Fibroblast of mammary gland (primary cell): ENCODE measurements at places on chromosomes 2 and 18.

DNA sequence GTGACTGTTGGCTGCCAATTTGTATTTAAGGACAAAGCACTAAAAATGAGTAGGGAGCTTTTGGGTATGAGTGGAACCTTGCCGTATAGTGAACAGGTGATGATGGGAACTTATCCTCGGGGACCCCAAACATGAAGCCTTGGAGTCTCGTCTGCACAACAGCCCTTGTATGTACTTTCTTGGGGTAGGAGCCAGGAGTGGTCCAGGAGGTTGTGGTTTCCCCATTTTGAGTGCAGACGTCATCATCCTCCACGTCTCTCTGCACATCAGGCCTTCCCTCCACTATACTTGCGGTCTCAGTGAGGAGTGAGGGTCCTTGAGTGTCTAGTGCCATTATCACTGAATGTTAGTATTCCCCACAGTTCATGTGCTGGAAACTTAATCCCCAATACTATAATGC, 101.5 kb upstream of the HS6ST1 start:
- no peak for DNase-seq

DNA sequence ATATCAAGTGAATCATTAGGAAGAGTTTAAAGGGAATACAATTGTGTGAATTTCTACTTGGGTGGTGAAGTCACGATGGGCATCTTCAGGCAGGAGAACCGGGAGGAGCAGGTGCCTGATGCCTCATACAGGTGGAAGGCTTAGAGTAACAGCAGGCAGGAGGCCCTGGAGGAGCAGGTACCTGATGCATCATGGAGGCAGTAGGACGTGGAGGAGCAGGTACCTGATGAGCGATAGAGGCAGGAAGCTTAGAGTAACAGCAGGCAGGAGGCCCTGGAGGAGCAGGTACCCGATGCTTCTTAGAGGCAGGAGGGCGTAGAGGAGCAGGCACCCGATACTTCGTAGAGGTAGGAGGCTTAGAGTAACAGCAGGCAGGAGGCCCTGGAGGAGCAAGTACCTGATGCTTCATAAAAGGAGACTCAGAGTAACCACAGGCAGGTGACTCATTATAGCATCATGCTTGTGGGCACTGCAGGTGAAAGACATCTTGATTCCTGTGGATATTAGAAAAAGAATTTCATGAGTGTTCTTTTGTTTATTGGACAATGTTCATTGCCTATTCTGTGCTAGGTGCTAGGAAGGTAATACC, 133.9 kb downstream of the ATP9B start:
- DNase-seq = peak; percentile 43

- peak; percentile 38 for DNase-seq
Observed at GRCh38 chr2:60707750-60708371, 48.2 kb upstream of the PAPOLG start.

DNA sequence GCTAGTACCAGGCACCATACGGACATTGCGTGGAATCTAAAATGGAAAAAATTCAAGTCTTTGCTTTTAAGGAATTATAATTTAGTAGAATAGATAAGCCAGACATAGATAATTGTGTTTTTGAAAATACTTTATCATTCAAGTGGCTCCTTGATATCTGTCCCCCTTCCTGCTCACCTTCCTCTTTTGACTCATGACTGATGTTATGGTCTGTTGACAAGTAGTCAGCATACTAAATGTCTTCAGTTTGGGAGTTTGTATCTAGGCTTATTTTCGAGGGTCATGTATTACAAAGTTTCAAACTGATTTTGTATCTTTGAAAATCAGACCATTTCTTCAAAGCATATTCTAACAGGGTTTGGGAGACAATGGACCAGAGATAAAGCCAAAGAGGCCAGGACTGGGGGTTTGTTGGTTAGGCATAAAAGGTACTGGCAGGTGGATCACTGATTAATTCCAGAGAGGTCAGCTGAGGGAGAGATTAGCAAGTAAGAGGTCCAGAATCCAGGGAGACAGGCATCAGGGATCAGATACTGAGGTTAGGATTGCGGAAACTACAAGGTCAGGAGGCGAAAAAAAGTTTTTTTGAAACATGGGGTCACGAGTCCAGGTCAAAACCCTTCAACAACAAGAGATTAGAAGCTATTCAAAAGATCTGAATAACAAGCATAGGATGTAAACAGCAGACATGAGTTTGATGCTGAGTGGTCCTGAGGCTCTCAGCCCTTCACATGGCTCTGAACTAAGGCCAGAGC, 31.5 kb upstream of the KLHL14 start:
- DNase-seq = no peak

DNA sequence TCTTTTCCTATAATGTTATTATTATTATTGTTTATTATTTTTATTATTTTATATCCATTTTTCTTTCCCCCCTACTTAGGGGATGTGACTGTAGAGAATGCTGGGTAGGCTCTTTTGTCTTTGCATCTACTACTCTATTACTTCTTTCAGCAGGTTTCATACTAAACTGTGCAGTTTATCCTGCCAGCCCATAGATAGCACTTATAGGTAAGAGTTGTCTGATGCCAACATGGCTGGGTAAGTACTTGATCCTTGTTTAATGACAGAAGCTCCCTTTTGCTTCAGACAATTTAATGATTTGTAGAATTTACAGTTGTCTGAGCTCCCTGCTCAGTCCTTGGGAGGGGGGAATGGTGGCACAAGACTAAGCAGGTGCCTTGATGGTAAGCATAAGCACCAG, 262.9 kb upstream of the CDH2 start:
- DNase-seq = peak; percentile 7

DNA sequence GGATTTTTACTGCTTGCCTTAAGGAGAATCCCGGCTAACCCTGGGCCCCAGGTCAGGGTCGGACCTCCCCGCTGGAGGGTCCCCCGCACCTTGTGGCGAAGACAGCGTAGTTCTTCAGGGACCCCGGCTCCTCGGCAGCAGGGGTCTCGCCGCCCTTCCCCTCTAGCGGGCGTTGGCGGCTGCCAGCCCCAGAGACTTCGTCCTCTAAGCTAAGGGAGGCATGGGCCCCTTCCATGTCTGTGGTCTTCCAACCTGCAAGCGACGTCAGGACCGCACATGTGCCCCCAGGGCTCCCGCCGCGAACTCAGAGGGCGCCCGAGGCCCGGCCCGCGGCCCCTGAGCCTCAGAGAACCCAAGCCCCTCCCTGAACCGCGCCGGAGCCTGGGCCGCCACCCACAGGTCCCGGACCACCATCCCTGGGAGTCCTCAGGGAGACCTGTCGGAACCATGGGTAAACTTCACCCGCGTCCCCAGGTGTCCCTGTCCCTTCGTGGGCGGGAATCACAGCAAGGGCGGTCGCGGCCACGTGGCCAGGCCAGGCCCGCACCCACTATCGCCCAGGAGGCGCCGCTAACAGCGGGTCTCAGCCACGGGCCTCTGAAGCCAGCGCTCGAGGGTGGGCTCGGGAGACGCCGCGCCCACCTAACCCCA, 562 bp downstream of the ANKMY1 start:
- DNase-seq = no peak

DNA sequence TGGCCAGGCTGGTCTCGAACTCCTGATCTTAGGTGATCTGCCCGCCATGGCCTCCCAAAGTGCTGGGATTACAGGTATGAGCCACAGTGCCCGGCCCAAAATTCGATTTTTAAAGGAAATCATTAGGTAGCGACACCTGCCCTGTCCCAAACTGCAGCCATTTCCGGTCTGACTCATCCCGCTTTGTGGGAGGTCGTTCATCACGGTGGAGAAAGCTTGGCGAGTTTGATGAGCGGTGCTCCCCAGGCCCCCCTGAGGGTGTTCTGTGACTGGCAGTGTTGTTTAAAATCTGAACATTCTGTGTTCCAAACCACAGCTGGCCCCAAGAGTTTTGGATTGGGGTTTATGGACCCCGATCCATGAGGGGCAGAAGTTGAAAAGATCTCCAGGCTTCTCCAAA, 53.0 kb upstream of the GLI2 start:
- peak; percentile 38 for DNase-seq

DNA sequence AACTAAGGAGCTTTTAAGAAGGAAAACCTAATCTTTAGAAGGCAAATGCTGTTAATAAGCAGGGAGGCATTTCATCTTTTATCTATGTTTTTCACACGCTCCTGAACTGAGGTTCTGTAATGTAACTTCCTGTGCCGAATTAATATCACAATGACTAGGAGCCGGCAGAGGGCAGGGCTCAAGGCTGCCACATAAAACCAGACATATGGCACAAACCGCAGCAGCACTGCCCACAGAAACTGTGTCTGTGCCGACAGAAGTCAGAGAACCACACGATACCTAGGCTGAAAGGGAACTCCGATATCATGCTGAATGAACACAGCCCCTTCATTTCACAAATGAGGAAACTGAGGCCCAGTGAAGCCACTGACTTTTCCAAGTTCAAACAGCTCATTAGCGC, 112.1 kb downstream of the EIPR1 start:
- DNase-seq = no peak

DNA sequence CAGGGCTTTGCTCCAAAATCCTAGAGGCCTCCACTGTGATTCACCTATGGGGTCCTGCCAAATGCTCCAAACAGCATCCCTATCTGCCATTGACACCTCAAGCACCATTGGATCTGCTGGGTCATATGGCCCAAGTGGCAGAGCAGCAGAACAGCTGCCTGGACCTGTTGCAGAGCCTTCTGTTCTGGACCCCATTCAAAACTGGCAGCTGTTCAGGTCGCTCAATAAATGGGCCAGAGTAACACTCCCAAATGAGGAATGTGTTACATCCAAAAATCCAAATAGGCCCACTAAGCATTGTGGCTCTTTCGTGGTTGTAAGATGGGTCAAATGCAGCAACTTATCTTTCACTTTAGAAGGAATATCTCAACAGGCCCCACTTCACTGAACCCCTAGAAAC, 783.6 kb downstream of the DCDC2C start:
- DNase-seq = no peak

- DNase-seq = peak; percentile 67
Observed at GRCh38 chr2:40363631-40364030, 88.3 kb downstream of the SLC8A1 start.

GRCh38 chr2:99348173-99348572, 11.0 kb downstream of the EIF5B start:
- DNase-seq = no peak

DNA sequence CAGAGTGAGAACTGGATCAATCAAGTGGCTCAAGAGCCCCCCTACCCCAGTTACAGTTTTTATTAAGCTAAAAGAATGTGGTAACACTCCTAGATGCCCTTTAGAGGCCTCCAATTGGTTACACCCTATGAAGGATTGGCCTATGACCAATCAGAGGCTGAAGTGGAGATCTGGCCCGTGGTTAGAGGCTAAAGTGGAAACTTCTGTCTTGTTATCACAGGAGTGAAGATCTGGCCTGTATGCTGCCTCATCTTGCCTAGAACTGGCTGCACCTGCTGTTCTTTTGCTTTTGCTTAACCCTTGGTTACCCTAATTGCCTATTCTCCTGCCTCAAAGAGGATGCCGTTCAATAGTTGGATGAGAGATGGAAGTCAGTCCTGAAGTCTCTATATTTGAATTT, 100.1 kb upstream of the MAP2 start:
- DNase-seq = no peak

DNA sequence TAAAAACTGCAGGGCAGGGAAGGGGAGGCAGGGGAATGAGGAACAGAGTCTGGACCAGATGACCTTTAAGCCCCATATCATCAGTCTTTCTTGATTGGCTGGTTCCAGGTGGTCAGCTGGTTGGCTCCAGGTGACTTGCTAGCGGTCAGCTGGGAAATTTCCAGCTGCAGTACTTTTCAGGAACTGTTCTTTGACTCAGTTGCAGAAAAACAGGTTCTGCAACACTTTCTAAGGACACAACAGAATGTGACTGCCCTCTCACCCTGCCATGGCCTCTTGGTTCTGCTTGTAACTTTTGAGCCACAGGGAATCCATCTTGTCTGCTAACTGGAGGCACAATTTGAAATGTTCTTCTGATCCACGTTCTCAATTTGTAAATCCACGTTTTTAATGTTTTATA, 278.3 kb upstream of the LRATD1 start:
- DNase-seq = no peak

- no peak for DNase-seq
Observed at GRCh38 chr2:231433990-231434389, 30.3 kb downstream of the NCL start.

DNA sequence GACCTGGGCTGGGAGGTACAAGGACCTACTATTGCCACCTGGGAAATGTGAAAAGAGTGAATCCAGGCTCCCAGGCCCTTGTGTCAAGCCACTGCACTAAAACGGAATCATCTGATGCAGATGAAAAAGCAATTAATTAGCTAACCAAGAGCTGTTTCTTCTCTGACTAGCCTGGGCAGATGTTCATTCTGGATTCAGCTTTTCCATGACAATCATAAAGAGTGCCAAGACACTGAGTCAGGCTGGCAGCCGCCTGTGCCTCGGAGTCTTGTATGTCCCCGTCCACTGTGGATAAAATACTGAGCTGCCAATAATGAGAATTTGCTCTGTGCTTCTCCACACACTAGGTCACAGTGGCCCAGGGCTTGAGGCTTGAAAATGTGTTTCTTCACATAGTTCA, 21.7 kb upstream of the LCLAT1 start:
- DNase-seq = peak; percentile 69

- no peak for DNase-seq
Observed at GRCh38 chr2:6986912-6987361, 69.7 kb downstream of the RNF144A start.

- peak; percentile 10 for DNase-seq
Observed at GRCh38 chr2:226483745-226484619, 315.6 kb downstream of the IRS1 start.

- no peak for DNase-seq
Observed at GRCh38 chr2:183807870-183808269, 683.6 kb downstream of the NUP35 start.

- DNase-seq = no peak
Observed at GRCh38 chr2:231531466-231531865, 1.2 kb upstream of the NMUR1 start.

DNA sequence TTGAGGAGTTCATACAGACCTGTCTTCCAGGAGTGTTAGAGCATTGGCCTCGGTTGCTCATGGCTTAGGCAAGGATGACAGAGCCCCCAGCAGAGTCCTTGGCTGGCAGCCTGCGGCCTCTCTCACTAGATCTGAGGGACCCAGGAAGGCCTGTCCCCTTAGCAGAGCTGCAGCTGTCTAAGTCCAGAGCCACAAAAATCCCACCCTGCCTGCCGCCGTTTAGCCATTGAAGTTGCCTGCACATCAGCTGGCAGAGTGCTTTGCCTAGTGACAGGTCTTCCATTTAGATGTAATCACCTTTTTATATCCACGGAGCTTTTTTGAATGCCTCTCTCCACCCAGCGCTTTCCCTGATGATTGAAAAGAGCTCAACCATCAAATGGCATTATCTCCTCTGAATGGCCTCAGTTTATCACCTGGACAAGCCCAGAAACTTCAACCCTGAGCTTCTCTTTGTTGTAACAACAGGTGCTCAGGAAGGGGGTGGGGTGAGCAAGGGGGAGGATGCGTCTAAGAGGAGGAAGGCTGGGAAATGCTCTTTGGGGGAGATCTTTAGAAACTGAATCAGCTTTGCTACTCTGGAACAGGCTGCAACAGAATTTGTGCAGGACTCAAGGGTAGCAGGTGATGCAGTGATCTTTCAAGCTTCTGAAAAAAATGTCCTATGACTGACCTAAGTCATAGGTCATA, 71.9 kb downstream of the TNP1 start:
- DNase-seq = no peak

- DNase-seq = no peak
Observed at GRCh38 chr18:63730773-63731172, 28.0 kb downstream of the SERPINB11 start.
